ENCODE measurements at places on chromosomes 1 and 21.

GRCh38 chr1:39609618-39610331 is 29.7 kb downstream of the HEYL start:
- no peak for DNase-seq

- no peak for DNase-seq
Observed at GRCh38 chr1:243414152-243414494, 158.3 kb downstream of the SDCCAG8 start.

DNA sequence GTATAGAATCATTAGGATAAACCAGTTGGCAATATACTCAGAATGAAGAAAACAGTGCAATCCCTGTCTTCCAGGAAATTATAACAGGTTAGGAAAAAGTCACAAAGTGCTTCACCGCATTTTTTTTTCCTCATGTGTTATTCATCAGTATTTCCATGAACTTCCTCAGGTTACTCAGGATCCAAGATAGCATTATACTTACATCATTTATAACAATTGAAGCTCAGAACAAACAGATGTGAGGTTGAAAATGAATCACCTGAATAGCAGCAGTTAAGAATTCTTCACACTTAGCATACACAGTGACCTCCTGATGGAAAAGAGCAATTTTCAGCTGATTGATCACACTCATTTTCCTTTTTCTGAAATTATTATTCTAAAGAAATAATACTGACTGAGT is 1040.7 kb upstream of the B3GALT2 start:
- DNase-seq, result no peak

- DNase-seq, result no peak
Observed at GRCh38 chr1:213264531-213264930, 213.5 kb downstream of the RPS6KC1 start.

- DNase-seq, result no peak
Observed at GRCh38 chr1:30810416-30811080, 53.0 kb upstream of the LAPTM5 start.

DNA sequence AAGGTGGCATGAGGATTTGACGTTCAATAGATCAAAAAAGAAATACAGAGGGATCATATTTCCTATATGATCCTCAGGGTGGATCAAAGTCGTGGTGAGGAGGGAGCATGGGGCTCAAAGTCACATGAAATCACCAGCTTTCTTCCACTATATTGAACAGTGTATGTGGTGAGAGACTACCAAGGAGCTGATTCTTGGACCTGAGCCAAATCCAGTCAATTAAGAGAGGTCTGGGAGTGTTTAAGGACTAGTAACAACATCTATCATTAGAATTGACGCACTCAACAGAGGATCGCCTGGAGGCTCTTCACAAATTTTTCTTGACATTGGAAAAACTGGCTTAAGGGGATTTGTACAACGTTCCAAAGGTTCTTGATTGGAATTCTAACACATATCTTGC is 267.7 kb upstream of the PROX1 start:
- DNase-seq, result no peak

GRCh38 chr1:105483436-105483835 is 1573.0 kb upstream of the PRMT6 start:
- peak; percentile 4 for DNase-seq

GRCh38 chr1:233140499-233140898 is 155.0 kb downstream of the PCNX2 start:
- DNase-seq, result no peak

- no peak for DNase-seq
Observed at GRCh38 chr21:23729331-23729730, 1878.0 kb downstream of the MRPL39 start.

- DNase-seq, result no peak
Observed at GRCh38 chr1:66160719-66161118, 368.0 kb downstream of the PDE4B start.

GRCh38 chr1:154943649-154944400 is 7.3 kb upstream of the PMVK start:
- peak; percentile 50 for DNase-seq

DNA sequence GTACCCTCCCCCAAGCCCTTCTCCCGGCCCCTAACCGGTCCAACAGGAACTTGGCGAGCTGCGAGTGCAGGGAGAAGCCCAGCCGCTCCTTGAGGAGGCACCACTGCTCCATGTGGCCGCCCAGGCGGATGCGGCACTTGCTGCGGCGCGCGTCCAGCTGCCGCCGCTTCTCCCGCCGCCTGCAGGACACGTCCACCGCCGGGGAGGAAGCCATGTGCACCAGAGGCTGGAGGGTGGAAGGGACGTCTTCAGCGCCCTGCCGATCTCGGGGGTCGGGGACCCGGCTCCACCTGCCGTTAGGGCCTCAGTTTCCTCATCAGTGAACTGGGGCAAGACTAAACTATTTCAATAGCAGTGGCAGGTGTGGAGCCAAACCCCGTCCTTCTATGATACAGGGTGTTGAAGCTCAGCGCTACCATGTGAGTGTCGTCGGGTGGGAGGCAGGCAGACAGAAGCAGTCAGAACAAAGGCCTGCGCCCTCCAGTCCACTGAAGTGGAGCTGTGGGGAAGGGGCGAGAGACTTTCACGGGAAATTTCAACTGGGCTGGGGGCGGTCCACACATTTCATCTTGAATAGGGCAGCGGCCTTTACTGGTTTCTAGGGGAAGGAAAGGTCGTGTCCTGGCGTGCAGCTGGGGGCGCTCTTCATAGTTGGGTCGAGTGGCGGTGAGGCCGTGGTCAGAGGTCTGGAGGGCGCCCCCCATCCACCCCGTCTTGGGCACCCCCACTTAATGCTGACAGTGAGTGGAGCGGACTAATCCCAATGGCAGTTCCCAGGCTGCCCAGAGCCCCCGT is 592 bp downstream of the ZNF692 start:
- DNase-seq, result peak; percentile 53

DNA sequence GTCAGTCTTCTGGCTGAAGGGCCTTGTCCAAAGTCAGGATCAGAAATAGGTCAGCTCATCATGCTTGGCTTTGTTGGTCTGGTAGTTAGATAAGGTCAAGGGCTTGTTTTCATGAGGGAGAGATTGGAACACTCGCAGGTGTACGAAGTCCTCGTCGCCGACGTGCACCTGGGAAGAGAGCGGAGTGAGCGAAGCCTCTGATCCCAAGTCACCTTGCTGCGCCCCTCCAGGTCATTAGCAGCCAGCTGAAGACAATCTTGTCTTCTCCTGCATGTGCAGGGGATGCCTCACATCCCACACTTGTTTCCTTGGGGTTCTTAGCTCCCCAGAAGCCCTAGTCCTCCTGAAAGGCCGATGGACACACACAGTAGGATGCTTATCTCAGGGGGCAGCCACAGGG is 1.9 kb downstream of the CSTB start:
- DNase-seq, result no peak

GRCh38 chr1:199102239-199102638 is 463.4 kb downstream of the PTPRC start:
- DNase-seq, result no peak

GRCh38 chr1:245704765-245705164 is 550.0 kb downstream of the KIF26B start:
- no peak for DNase-seq

GRCh38 chr1:24387636-24388175 is 25.9 kb downstream of the STPG1 start:
- no peak for DNase-seq

DNA sequence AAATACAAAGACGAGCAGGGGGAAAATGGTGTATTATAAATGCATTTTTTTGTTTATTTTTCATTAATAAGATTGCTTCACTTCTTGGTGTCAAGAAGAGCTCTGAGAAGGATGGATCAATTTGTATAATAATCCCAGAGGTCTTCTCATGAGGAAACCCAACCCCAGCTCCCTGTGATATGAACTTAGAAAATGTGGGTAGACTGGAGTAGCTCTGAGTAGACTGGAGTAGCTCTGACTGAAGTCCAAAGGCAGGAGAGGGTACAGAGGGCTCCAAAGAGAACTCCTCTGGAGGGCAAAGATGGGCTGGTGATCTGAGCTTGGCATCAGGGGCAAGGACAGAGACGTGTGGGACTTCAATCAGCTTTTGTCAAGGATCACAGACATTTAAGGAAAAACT is 21.4 kb downstream of the CDCP2 start:
- DNase-seq, result no peak

GRCh38 chr1:92859400-92860039 is 27.7 kb downstream of the RPL5 start:
- no peak for DNase-seq

DNA sequence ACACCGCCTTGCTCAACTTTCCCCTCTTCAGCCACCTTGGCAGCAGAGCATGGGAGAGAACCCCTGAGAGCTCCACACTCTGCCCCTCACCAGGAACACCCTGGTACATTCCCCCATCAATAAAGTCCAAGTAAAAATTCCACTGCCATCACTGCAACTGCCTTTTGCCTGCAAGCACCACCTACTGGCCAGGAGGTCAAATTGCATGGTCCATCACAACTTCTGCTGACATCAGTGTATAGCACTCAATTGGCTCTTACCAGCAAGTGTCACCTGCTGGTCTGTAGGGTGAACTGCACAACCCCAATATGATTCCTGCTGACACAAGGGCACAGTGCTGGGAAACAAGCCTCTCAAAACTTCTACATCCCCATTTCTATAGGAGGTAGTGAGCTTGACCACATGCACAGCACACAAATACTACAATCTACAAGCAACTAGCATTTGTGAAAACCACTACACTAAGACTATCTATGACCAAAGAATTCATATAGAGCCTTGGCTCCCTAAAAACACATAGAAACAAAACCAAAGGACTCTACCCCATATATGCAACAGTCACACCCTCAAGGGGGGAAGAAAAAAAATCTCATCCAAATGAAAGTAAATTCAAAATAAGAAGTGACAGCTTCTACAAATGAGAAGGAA is 69.2 kb downstream of the FASLG start:
- no peak for DNase-seq

DNA sequence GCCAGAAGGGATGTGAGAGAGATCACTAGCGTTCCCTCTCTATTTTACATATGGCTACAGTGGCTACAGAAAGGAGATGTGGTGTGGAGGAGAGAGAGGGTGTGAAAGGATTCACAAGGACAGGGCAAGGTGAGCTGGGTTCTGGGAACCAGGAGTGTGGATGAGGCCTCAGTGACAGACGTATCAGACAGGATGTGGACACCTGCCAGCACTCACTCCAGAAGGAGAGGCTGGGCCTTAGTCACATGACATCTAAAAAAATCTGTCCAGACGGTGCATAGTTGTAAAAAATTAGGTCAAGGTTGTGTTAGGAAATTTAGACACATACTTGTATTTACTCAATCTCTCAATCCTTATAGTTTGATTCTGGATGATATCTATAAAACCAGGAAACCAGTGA is 10.6 kb downstream of the TRIM67 start:
- DNase-seq, result no peak

- DNase-seq, result no peak
Observed at GRCh38 chr1:215477632-215478031, 89.5 kb upstream of the KCTD3 start.

DNA sequence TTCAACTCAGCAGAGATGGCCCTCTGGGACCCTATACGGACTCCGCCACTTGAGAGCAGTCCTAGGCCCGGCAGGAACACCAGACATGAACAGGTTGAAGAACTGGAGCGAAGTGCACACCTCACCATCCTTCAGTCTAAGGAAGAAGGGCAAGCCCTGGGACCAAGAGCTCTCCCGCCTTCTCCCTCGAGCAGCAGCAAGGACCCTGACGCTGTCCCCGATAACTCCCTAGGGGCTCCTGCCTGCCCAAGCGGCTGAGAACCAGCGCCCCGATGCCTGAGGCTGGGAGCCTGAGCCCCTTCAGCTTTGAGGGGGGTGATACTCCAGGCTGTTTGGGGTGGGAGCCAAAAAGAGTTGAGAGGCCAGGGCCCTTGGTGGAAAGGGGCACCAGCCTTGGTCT is 10.2 kb downstream of the TMEM81 start:
- no peak for DNase-seq

DNA sequence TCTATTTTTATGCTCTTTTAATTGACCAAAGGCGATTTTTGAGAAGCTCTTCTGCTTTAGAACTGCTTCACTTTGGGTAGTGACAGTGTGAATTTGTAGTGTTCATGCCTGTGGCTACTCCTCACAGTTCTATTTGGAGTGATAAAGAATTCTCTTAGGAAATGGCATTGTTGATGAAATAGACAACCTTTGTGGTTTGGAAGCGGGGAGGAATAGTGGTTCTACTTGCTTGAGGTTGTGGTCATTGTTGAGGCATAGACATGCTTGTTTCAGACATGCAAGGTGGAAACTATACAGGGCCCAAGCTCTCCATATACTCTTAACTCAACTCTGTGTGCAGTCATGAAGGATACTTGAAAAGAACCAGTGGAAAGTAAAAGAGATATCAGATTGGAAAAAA is 481.1 kb upstream of the NEGR1 start:
- no peak for DNase-seq

DNA sequence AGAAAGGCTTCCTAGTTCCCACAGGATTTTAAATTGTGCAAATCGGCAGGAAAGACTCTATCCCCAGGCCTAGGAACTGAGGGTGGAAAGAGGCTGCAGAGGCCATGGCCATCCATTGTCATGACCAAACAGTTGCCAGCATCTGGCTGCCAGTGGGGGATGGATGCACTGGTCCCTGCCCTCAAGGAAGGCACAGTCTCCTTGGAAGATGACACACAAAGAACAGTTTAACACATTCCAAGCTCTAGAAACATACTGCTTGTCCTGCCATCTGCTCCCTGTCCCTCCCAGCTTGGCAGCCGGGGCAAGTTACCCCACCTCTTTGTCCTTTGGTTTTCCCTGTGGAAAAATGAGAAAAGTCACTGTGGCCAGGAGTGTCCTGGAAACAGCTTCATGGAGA is 83.2 kb downstream of the BCAR3 start:
- DNase-seq, result no peak

DNA sequence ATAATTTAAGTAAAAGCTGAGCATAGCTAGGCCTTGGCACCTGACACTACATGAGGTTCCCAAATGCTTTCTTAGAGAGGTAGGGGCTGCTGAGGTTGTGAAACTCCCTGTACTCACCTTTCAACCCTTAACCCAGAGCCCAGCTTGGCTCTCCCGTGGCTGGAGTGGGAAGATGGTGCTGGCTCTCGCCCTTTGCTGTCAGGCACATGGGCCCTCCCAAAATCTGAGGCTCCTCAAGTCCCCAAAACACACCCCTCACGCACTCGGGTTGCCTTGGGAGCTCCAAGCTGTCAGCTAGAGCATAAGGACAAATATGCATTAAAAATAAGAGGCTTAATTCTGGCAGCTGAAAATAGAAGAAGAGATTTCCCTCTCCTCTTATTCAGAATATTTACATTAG is 46.7 kb upstream of the PLPPR4 start:
- DNase-seq, result no peak

- DNase-seq, result no peak
Observed at GRCh38 chr1:61058483-61059245, 23.7 kb upstream of the NFIA start.

- DNase-seq, result no peak
Observed at GRCh38 chr1:1033731-1034438, 14.0 kb downstream of the AGRN start.

DNA sequence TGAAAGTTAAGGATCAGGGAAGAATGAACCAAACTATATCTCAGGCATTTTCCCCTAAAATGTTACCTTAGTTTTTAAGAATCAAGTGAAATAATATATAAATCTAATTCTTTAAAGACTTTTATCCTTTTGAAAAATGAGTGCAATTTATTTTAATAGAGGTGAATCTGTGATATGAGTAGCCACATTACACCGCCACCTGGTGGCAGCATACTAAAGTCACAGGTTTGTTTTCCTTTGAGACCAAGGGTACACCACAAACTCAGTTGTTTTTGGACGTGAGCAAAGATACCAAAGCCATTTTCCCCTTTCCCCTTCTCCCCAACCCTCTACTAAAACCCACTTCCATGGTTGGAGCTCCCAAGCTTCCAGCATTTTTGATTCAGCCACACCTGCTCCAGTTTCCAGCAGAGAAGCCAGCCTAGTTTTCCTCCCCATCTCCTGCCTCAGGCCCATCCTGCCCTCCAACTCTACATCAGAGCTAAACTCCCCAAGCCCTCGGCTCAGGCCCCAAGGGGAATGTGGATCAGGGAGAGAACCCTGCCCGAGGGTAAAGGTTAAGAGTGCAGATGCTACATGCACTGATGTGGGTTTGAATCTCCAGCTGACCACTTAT is 22.9 kb upstream of the LDLRAP1 start:
- DNase-seq, result peak; percentile 62

All from COLO829 (cell line).